Activated CD8-positive, alpha-beta memory T cell treated with anti-CD3 and anti-CD28 coated beads for 4 hours (primary cell): ENCODE measurements at places on chromosomes 11 and 22.

DNA sequence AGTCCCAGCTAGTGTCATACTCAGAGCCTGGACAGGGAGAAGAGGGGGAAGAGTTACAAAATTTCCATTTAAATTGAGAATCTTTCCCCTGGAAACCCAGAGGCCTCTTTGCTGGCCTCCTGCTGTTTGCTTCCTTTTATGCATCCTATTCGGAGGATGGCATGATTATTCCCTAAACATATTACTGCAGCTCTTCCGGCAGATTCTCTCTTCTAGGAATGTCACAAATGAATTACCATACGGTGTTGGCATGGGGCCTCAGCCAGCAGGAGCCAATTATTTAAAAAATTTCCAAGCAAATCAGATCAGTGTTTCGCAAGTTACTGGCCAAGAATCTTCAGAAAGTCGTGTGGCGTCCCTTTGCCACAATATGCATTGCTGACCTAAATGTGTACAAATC lies 326.7 kb upstream of the NCAM1 start:
- no peak for DNase-seq

GRCh38 chr11:130592056-130592455 lies 143.6 kb downstream of the ADAMTS15 start:
- no peak for DNase-seq

- DNase-seq, result no peak
Observed at GRCh38 chr11:75667831-75668450, 897 bp downstream of the MAP6 start.

- DNase-seq, result no peak
Observed at GRCh38 chr11:123461164-123461563, 31.1 kb downstream of the GRAMD1B start.

- no peak for DNase-seq
Observed at GRCh38 chr22:21571679-21572078, 4.2 kb downstream of the UBE2L3 start.

- DNase-seq, result no peak
Observed at GRCh38 chr22:26573026-26573662, 16.8 kb downstream of the TPST2 start.
